ENCODE measurements at places on chromosomes 6 and 20.

DNA sequence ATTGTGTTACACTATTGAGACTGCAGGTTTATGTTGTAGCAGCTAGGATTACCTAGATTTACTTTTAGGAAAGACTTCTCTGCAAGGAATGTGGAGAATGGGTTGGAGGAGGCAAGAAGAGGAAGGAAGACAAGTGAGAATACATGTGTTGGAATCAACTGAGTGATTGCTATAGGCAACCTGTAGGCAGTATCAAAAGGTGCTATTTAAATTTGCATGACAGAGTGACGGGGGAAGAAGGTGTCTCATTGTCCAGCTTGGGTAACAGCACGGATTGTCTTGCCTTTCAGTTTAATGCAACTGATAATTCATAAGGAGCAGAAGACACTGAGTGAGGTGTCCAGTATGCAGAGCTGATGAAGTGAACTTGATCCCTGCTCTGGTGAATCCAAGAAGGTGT, 19.4 kb downstream of the SERPINB9 start:
- DNase-seq, result no peak

GRCh38 chr6:109955491-109955890, 22.6 kb upstream of the GPR6 start:
- no peak for DNase-seq

DNA sequence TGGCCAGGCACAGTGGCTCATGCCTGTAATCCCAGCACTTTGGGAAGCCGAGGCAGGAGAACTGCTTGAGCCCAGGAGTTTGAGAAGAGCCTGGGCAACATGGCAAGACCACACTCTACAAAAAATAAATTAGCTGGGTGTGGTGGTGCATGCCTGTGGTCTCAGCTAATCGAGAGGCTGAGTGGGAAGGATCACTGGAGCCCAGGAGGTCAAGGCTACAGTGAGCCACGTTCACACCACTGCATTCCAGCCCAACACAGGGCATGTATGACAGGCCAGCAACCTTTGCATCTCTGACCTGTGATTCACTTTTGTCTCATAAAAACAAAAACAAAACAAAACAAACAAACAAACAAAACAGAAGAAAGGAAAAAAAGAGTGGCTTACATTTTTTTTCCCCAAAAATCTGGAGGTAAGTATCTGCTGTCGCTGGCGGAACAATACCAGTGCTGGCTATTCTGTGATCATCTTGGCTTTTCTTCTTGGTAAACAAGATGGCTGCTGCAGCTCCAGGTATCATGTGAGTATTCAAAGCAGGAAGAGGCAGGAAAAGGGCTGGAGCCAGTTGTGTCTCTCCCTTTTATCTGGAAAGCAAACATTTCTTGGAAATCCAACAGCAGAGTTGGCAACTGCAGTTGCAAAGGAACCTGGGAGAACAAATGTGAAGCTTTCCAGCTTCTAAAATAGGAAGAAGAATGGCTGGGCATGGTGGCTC, 40.4 kb upstream of the ZMYND8 start:
- no peak for DNase-seq

GRCh38 chr6:90765895-90766294, 179.0 kb upstream of the MAP3K7 start:
- peak; percentile 74 for DNase-seq

- no peak for DNase-seq
Measured at GRCh38 chr6:169700296-169700695, 1.5 kb downstream of the WDR27 start.

GRCh38 chr6:44057238-44057930, 69.9 kb downstream of the MRPL14 start:
- DNase-seq, result no peak

DNA sequence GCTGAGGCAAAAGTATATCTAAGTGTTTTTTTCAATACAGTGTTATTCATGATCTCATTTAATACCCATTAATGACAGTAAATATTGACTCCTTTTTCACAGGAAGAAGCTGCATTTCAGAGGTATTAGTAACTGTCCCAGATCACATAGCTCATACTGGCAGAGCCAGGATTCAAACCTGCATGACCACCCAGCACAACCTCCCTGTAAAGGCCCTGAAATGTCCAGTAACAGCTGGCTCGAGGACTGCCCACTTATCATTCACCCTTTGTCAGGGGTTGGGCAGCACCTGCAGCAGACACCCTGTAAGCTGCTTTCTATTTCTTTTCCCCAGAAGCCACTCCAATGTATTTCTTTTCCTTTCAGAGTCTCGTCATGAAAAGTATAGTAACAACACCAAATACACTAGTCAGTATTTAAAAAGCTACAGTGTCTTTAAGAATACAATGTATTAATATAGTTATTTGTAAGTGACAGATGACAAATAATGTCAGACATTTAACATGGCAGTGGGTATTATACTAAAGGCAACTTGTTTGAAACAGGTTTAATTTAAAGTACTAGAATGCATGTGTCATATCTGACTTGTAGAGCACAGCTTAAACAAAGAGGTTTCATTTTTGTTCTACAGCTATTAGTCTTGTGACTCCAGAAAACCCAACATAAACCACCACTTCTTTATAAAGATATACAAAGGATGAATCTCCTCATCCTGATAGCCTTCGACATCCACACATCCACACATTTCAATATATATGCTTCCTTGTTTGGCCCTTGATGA, 841.6 kb upstream of the GJE1 start:
- DNase-seq, result peak; percentile 64

DNA sequence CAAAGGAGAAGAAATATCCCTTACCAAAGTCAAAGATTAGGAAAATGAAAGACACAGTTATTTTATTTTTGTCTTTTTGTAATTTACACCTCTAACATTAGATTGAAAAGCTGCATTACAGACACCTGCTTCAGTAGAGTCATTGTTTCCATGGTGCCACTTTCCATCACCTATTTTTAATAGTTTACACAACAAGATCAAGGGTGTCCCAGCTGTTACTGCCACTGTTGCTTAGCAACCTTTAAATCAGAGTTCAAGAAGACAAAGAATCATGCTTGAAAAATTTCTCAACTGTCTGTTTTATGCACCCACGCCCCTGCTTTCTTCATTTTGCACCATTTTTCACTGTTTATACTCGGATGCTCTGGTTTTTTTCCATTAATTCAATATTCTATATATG, 668.2 kb upstream of the GJE1 start:
- DNase-seq, result peak; percentile 97

GRCh38 chr20:3842348-3842930, 4.2 kb upstream of the MAVS start:
- DNase-seq, result no peak

DNA sequence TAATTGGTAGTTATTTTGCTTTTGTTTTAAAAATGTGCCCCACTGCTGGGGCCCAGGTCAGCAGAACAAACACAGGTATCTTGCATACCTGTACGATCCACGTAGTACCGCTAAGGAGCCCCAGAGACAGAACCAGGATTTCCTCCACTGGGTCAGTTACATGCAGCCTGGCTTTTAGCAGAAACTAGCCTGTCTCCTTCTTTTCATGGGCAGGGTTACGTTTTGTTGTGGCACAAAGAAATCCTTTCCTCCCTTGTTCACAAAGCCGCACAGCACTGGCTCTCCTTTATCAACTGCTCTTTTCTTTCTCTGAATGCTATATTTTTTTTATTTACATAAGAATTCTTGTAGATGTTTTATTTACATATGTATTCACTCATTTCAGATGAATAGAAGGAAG, 190.3 kb upstream of the POU3F2 start:
- no peak for DNase-seq

DNA sequence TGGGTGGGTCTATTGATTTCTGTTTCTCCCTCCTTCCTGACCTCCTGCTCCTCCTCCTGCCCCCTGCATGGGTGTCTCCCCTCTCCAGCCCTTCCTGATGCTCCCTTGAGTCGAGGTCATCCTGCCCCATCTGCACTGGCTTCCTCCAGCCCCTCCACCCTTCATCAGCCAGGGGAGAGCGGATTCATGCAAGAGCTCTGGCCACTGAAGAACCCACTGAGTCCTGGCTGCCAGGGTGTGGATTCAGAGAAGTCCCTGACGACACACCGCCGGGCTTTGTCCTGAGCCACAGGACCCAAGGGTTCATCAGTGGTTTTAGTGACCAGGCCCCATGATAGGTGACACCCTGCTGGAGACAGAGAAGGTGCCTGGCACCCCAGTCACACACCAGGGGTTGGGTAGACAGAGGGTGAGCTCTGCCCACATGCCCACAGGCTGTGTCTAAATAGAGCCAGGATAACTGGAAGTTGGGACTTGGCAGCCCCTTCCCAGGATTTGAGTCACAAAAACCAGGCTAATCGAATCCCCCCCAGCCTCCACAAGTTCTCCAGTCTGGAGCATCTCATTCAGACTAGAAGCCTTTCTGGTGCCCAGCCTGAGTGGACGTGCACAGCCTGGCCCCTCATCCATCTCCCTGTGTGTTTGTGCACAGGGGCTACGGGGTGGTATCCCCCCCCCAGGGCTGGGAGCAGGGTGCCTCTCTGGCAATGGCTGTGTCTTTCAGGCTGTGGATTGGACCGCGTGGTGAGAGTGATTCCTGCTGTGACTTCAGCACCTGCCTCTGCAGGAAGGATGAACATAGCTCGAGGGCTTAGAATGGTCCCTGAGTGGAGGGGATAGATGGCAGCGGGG, 1.2 kb downstream of the GFRA4 start:
- no peak for DNase-seq

GRCh38 chr6:66985816-66986215, 1278.8 kb upstream of the EYS start:
- DNase-seq, result no peak

DNA sequence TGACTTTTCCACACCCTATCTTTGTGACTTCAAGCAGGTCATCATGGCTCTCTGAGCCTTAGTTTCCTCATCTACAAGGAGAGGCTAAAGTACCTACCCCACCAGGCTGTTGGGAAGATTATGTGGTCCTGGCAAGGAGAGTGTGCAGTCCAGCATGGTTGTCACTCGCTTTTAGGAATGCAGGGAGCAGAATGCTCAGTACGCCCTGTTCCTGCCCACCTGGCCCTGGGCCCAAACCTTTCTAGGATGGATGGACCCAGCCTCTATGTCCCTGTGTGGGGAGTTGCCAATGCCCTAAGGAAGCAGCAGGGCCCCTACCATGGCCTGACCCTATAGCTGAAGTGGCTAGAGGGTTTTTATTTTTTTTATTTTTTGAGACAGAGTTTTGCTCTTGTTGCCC, 2.0 kb downstream of the CLPSL2 start:
- no peak for DNase-seq

DNA sequence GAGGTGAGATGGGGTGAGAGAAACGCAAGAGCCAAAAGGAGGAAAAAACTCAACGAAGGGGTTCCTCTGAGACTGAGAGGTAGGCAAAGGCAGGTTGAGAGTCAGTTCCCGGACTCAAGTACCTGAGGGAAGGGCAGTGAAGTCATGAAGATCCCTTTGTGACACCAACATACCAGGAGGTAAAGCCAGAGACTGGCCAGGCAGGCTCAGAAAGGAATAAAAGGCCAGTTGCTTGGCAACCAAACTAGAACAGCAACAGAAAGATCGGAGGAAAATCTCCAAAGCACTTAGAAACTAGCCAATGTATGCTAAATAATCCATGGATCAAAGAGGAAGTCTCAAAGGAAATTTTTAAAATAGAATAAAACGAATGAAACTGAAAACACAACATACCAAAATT, 209.8 kb upstream of the PROKR2 start:
- DNase-seq, result peak; percentile 33

DNA sequence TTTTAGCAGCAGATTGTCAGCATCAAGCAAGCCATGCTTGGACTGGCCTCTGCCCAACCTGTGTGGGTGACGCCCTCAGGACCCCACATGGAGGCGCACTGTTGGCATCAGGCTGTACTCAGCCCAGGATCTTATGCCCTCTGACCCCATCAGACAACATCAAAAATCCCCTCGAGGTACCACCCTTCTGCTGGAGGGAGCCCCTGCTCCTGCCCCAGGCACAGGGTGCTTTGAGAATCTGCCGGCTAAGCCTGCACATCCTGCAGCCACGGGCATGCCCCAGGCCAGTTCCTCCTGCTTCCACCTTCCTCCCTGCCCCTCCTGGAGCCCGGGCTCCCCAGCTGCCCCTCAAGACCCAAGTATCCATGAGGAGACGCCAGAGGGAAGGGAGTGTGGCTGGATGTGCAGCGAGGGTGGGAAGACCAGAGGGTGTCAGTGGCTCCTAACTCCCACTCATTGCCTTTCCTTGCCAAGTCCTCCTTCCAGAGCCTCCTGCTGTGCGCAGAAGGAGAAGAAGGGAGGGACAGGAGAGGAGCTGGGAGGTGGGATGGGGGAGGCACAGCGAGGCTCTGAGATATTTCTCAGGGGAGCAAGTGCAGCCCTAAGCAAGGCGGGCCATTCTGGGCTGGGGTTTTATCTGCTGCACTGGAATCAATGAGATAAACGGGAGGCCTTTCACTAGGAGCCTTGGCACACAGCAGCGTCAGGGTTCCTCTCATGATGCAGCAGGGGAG, 77.4 kb upstream of the CST7 start:
- DNase-seq, result no peak

GRCh38 chr20:63119963-63120807, 95.7 kb downstream of the YTHDF1 start:
- no peak for DNase-seq

- no peak for DNase-seq
Measured at GRCh38 chr20:59775687-59776055, 157.8 kb downstream of the SYCP2 start.

DNA sequence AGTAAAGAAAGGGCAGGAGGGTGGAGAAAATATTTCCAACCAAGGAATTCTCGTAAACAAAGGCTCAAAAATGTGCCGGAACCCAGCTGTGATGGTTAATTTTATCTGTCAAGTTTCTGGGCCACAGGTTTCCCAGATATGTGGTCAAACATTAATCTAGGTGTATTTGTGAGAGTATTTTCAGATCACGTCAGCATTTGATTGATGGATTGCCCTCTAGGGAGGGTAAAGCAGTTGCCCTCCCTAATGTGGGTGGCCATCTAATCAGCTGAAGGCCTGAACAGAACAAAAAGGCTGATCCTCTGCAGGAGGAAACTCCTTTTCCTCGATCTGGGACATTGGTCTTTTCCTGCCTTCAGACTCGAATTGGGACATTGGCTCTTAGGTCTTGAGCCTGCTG, 298.7 kb upstream of the TCF21 start:
- no peak for DNase-seq

GRCh38 chr20:8082025-8082424, 50.0 kb upstream of the PLCB1 start:
- DNase-seq, result no peak

- DNase-seq, result no peak
Measured at GRCh38 chr6:69668916-69669315, 127.9 kb downstream of the LMBRD1 start.

DNA sequence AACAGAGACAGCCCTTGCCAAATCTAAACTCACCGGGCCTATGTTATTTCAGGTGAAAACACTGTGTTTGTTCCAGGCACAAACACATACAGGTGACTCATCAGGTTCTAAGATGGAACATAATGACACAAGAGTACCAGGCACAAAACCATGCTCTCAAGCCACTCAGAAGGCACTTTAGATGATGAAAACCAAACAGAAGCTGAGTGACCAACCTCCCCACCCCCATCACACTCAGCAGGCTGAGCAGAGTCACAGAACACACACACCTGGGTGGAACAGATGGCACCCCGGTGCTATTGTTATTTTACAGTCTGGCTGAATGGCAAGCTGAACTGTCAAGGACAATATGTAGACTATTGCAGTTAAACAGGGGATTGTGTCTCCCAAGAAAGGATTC, 20.6 kb upstream of the NKX2-2 start:
- DNase-seq, result peak; percentile 96

Data from NCI-H774 (cell line).